ENCODE measurements at places on chromosomes 12 and 14.

GRCh38 chr12:102172436-102172835, 25.2 kb downstream of the PMCH start:
- DNase-seq = no peak

DNA sequence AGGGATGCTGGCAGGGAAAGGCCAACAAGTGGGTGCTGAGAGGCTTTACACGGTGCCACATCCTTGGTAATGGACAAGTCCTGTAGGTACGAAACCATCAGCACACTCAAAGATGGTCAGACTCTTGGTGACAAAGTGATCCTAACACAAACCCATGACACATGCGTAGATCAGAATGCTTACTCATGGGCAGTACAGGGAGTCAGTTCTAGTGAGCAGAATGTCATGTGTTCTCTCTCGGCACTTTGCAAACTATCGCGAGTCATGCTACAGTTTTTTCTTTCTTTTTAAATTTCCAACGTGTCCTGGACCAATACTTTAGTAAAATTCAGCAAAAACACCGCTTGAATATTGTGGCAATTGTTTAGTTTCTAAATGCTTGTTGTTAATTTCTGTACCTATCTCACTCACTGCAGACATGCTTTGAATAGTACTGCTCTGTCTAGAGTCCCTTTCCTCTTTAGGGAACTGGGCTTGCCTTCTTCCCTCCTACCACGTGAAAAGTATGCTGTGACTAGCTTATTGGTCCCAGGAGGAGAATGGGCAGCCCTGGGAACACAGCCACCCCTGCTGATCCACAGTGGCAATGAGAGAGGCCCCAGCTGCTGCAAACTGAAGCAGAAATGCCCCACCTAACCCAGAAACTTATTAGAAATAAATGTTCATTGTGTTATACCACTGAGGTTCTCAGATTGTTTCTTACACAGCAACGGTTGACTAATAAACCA, 62.4 kb downstream of the UBR7 start:
- DNase-seq = no peak

DNA sequence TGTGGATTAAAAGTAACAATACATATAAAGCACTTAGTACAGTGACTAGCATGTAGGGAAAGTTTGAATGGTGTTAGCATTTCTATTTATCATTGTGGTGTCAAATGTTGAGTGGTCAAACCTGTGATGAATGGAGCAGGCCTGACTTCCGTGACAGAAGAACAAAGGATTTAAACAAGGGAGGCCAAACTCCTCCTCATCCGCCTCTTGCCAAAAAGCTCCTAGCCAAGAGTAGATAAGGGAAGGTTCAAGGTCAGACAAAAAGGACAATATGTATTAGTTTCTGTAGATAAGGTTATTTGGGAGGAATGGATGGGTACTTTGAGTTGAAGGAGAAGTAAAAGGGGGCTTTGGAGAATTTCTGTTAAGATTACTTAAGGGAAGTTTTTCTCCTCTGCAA, 6.5 kb downstream of the RNASE7 start:
- DNase-seq = no peak

DNA sequence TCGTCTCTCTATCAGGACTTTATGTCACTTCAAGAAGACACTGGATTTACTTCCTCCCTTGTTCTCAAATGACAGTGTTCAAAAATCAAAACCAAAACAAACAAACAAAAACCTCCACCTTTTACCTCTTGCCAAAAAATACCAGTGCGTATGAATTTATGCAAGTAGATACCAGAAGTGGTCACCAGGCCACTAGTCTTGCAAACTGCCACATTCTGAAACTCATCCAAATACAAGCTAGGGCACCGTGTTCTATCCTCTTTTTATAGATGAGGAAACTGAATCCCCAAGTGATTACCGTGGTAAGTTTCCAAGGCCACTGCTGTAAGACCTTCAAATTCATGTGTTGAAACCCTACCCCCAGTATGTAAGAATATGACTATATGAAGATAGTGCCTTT, 343.9 kb upstream of the KITLG start:
- DNase-seq = no peak

- peak; percentile 44 for DNase-seq
Measured at GRCh38 chr12:15726027-15726877, 62.9 kb downstream of the EPS8 start.

- peak; percentile 49 for DNase-seq
Measured at GRCh38 chr12:4849115-4849541, 60.6 kb upstream of the KCNA1 start.
